NCI-H1105 treated with DMSO at 0.1 percent for 48 hours (cell line): ENCODE measurements at places on chromosomes 7 and 10.

DNA sequence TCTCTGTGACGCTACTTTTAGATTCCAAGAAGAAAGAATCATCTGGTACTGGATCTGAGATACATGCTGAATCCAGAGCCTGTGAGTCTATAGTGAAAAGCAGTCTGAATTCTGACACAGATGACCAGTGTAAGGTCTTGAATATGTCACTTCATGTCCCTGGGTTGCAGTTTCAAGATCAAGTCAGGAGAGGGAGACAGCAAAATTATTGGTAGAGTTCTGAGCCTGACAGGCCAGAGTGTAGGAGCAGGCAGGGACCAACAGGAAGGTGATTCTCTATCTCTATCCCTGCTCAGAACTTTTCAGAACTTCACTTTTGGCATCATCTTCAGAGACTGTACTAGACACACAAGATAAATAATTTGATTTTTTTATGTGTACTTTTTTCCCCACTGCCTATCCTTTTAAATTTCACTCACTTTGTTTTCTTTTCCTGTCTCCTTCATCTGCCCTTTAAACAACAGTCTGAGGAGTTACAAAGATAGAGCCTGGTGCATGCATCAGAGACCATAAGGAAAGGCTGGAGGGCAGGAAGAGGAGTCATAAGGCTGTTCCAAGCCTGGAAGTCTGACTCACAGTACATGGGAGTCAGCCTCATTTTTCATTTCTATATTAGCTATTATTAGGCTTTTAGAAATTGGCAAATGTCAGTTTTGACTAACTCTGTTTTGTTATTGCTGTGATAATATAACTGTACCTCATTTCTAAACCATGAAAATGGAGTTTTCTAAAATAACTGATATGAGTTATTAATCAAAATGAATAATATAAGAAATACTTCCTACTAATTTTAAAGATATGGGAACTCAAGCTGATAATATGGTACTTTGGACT is 120.2 kb upstream of the TMEM229A start:
- peak; percentile 13 for DNase-seq

GRCh38 chr10:7036951-7037350 is 373.9 kb downstream of the SFMBT2 start:
- no peak for DNase-seq

DNA sequence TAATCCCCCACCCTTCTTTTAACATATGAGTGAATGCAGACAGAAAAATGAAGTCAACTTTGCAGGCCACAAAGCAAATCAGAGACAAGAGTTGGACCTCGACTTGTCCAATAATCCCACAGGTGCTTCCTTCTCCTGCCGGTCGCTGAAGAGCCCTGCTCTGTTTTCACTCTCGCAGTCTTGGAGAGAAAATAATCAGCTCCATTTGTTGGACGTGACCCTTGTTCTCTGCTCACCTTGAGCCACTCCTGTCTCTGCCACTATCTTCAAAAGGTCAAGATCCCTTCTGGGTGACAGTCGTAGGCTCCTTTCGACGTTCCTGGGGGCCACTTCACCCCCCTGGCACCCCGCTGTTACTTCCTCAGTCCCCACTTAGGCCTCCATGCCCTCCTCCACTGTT is 2.8 kb upstream of the KLF6 start:
- DNase-seq: no peak

- DNase-seq: no peak
These were observed 247.9 kb downstream of the PTEN start for GRCh38 chr10:88111294-88111693.

- no peak for DNase-seq
These were observed 262.7 kb downstream of the CTNNA3 start for GRCh38 chr10:67433276-67433675.

DNA sequence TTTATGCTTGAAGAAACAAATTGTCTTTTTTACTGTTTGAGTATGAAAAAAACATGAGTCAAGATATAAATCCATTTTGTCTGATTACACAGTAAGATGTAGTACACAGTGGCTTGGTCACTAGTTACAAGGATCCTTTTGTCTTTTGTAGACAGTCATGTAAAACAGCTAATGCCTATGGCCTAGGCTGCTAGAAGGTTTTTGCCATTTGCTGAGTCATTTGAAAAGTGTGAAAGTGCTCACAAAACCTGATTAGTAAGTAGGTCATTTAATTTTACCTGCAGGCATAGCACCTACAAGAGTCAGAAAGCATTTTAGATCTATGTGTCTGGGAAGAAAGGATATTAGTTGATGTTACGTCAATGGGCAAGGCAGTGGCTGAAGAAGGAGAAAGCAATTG is 819.4 kb downstream of the MAGI2 start:
- no peak for DNase-seq

DNA sequence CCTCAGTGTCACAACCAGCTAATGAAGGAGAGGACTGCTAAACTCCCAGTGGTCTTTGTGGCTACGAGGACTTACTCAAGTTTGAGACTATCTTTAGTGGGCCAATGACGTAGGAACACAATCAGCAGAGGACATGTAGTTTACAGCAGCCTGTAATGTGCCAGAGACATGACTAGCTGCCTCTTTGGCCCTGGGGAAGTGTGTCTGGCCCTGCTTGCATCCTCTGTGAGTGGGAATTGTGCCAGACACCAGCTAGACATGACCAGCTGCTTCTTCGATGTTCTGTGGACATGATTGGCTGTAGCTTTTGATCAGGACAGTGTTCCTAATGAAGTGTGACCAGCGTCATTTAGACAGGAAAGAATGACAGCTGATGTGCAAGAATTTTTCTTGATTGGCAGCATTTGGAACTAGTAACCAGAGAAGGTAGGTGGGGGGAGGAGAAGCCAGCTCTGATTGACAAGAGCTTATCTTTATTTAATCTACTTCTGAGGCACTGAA is 141.7 kb downstream of the AUTS2 start:
- DNase-seq: peak; percentile 34

DNA sequence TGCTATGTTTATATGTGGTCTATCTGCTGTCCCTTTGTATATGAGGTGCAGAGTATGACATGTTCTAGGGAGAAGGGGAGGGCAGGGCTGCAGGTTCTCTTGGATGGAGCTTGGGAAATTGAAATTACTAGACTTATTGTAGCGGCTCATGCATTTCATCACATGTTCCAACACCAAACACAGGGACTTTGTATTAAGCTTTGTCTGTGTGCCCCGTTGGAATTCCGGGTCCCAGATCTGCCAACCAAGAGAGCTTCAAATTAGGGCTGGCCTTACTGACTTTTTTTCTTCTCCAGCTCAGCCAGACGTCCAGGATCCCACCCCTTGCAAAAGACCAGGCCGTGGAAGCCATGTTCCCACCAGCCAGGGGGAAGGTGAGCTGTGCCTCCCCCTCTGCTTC is 3.4 kb downstream of the ZNF789 start:
- no peak for DNase-seq

DNA sequence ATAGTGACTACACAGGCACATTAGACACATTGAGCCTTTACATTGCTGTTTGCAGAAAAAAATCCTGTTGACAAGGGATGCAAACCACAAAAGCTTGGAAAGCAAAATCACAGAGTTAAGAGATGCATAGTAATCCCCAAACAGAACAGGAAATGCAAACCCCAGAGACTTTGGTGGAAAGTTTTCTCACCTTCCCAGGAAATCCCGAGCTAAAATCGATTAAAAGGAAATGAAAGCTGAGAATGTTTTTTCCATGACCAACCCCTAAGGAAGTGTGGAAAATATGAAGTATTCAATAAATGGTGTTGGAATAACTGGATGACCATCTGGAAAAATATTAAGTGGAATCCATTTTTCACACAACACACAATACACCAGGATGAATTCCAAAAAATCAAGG is 598.7 kb downstream of the GRID1 start:
- DNase-seq: no peak

- peak; percentile 99 for DNase-seq
These were observed 323.1 kb downstream of the TFEC start for GRCh38 chr7:115707258-115708012.

- peak; percentile 55 for DNase-seq
These were observed 231.1 kb downstream of the SLC25A13 start for GRCh38 chr7:96090756-96091155.

DNA sequence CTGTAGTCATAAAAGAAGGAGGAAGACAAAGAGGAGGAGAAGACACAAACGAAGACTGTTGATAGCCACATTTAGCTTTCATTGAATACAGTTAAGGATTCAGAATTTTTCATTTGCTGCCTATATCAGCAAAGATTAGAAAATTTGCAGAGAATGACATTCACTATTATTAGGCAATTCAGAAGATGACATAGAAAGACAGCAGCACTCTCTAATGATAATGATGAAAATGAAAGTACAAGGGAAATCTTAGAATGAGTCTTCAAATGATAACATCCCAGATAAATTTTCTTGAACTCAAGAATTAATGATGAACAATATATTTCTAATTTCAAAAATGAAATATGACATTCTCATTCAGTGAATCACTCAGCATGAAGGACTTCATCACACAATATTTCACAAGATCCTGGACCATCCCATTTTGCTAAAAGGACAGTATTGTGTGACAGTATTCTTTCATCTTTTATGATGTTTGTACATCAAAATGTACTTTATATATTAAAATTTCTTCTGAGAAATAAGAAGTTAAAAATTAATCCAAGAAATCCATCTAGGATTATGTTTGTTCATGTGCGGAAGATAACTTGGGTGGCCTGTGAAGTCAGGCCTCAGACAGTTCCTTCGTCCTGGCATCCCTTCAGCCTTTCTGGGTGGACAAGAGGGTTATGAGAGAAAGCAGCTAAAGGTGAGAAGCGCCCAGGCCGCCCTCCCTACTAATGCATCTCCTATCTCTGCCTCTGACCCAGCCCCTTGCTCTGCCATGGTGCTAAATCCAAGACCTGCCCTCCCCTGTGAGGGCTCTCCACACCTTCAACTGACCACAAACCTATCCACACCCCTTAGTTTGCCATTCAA is 47.4 kb upstream of the CAMK2B start:
- no peak for DNase-seq
